Activated naive CD4-positive, alpha-beta T cell treated with anti-CD3 and anti-CD28 coated beads, Interleukin-2, amount 50 U/mL, for 72 hours (primary cell): ENCODE measurements at places on chromosomes 2 and 18. TPM values are rescaled to one million over a fixed set of nuclear protein-coding genes. Genes with fewer than 3 reads are reported as not detected.

LCT gene
- total RNA-seq = 0.11 TPM

GRCh38 chr2:117763804-117764203 lies 50.7 kb upstream of the DDX18 start:
- no peak for DNase-seq

CCDC178 gene
- total RNA-seq = not detected

GRCh38 chr2:113376253-113376912 lies 61.1 kb upstream of the ZNG1B start:
- DNase-seq = no peak

DNA sequence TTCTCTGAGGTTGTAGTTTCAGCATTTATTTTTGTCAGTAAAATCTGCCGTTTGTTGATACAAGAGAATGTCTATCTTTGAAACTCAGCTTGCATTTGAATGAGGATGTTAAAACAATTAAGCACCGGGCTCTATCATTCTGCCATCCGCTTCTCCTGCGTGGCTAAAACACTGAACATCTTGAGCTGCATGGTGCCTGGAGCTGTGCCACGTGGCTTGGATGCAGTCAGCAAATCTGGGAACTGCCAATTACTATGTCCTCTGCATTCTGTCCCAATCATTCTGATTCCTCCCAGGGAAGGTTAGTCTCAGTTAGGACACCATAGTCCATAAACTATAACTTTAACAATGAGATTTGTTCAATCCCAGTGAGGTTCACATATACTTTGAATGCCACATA lies 598.4 kb downstream of the FBXO15 start:
- DNase-seq = no peak

DNA sequence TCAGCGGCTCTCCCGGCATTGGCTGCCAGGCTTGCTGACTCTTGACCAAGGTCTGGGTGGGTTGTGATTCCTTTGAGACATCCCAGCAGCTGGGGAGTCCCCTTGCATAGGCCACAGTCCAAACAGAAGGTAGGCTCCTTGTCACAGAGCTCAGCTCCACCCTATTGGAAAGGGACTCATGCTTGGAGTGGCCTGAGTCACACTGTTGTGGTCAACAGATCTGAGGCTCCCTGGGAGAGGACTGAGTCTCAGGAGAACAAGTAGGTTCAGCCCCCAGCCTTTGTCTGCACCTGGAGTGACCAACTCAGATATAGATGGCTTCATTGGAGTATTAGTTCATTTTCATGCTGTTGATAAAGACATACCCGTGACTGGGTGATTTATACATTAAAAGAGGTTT lies 32.1 kb upstream of the SH3BP4 start:
- DNase-seq = no peak
